ENCODE measurements at places on chromosomes 7 and 10.

GRCh38 chr10:24324651-24325050, 115.7 kb downstream of the KIAA1217 start:
- DNase-seq = no peak

DNA sequence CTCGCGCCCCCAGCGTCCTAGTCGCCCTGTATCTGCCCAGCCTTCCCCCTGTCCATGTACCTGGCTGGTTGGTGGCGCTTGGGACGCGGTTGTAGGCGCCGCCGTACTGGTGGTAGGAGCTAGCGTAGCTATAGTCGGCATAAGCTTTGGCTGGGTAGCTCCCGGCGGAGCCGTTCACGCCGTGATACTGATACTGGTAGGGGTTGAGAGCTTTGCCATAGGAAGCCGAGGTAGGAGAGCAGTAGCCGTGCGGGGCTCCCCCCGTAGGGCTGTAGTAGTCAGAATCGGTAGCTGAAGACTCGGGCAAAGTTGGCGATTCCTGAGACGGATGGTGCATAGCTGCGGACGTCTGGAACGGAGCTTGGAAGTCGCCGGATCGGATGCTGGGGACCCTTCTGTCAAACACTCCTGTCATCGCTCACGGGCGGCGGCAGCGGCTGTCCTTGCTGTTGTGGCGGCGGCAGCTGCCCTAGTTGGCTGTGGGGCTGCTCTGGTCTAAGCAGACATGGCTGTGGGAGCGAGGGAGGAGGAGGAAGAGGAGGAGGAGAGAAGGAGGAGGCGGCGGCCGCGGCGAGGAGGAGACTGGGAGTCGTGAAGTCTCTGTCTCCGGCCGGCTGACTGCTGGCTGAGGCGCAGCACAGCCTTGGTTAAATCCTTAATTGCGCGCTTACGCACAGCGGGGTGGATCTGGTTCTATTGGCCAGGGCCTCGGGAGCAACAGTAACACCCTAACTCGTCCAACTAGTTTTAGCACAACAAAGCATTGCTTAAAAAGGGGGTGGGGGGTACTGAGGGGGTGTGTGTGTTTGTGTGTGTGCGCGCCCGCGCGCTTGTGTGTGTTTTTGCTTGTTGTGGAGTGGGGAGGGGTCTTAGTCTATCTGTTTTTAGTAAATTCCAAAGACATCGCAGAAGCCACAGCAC, at the start of gene DLX5:
Gene DLX5, minus strand, starts transcription at position 623 of the 921 bp plus-strand sequence. Its CDS starts 208 bp downstream, at position 415.
- DNase-seq = no peak

DNA sequence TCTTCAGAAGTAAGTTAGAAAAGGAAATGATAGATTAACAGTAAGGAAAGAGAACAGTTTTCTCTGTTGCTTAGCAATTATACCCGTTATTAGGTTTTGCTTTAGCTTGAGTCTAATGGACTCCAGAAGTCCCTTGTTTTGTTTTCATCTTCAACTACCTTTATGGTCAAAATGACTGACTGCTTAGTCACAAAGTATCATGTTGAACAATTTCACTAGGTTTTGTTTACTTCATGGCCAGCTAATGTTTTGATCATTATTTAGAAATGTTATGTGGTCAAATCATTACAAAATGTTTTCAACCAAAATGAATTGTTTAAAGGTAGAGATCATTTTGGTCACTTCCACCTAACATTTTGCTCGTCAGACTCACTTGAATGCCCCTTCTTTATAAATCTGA, 1.9 kb downstream of the UBN2 start:
- DNase-seq = no peak

DNA sequence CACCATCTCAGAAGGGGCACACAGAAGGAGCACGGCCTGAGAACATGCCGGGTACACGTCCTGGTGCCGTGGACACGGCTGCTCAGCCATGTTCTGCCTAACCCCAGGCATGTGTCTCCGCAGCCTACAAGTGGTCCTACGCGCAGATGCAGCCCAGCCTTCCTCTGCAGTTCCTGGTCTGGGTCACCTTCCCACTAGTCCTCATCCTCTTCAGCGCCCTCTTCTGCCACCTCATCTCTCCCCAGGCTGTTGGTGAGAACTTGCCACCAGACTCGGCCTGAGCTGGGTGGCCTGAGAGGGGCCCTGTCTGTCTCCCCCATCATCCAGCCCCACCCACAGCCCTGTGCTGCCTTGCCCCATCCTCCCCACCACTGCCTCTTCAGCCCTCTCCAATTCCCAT, 5.3 kb downstream of the CLCN1 start:
- no peak for DNase-seq

- no peak for DNase-seq
Observed at GRCh38 chr10:3043512-3044368, 23.6 kb upstream of the PFKP start.

- peak; percentile 49 for DNase-seq
Observed at GRCh38 chr10:123136806-123137642, 1.3 kb downstream of the HMX3 start.

- no peak for DNase-seq
Observed at GRCh38 chr7:25391295-25391861, 163.1 kb upstream of the NPVF start.

GRCh38 chr10:47454780-47455058, 29.2 kb downstream of the ANXA8 start:
- no peak for DNase-seq

DNA sequence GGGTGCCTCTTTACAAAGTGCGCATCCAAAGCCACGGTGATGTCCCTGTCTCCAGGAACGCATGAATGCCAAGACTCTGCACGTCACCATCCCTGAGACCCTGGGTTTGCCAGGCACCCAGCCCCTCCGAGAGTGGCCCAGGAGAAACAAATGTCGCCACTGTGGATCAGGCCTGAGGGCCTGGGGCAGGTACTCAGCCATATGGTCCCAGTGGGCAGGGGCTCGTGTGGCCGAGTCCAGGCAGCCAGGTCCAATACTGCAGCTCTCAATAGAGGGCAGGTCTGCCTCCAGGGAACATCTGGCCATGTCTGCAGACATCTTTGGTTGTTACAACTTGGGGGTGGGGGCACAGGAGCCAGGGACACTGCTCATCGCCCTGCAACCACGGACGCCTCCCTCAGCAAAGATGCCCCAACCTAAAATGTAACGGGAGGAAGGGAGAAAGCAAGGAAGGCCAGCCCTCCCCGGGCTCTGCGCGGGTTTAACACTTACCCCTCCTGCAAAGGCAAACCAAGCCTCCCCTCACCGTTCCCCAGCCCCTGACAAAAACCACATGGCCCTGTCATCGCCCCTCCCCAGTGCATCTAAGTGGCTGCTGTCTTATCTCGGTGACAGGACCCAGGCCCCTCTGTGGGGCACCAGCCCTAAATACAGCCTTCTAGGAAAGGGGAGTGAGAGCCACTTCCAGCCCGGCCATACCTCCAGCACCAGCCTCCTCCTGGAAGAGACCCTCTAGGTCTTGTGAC, 10.3 kb upstream of the PAPOLB start:
- DNase-seq = no peak

DNA sequence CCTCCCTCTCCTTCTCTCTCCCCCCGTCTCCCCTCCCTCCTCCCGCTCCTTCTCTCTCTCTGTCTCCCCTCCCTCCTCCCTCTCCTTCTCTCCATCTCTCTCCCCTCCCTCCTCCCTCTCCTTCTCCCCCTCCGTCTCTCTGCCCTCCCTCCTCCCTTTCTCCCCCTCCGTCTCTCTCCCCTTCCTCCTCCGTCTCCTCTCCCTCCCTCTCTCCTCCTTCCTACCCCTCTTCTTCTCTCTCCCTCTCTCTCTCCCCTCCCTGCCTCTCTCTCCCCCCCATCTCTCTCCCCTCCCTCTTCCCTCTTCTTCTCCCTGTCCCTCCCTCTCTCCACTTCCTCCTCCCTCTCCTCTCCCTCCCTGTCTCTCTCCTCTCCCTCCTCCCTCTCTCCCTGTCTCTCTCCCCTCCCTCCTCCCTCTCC, 32.2 kb downstream of the AP5Z1 start:
- DNase-seq = no peak

DNA sequence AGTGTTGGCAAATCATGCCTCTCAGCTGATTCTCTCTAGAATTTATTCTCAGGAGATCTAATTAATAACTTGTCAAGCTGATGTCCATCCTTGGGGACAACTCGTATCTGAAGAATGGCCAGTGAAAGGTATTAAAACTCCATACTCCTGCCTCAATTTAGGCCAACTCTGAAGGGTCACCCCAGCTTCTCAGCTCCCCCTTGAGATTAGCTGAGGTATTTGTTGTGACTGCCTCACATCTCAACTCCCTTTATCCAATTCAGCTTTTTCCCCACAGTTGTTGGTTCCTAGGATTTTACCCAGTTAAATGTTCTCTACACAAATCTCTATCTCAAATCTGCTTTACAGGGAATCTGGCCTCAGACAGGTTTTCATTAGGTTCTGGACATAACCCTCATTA, 182.4 kb downstream of the MALRD1 start:
- DNase-seq = no peak

GRCh38 chr10:121774404-121774803, 153.4 kb downstream of the ATE1 start:
- no peak for DNase-seq

- DNase-seq = no peak
Observed at GRCh38 chr10:1142596-1142995, 86.4 kb downstream of the WDR37 start.

DNA sequence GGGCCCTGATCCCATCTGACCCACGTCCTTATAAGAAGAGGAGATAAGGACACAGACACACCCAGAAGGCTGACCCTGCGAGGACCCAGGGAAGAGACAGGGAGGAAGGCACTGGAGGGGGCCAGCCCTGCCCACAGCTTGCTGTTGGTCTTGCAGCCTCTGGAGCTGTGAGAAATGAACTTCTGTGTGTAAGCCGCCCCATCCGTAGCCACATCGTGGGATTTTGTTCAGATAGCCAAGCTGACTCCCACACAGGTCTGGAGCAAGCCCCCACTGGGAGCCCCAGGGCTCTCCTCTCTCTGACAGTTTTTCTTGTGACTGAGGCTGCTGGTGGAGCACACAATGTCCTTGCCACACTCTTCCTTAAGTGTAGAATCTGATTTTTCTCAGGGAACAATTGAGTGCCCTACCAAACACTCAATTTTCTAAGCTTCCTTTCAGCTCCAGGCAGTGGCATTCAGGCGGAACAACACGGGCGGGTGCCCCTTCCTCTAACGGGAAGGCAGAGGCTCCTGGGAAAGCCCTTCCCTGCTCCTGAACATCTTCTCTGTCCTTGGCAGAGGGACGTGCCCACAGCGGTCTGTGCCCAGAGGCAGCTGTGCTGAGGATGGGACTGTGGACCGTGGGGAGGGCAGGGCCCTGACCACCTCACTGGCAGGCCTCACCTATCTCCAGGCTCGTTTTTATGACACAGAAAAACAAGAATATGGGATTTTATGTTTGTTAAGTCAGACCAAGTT, 160.6 kb upstream of the SHH start:
- peak; percentile 23 for DNase-seq

DNA sequence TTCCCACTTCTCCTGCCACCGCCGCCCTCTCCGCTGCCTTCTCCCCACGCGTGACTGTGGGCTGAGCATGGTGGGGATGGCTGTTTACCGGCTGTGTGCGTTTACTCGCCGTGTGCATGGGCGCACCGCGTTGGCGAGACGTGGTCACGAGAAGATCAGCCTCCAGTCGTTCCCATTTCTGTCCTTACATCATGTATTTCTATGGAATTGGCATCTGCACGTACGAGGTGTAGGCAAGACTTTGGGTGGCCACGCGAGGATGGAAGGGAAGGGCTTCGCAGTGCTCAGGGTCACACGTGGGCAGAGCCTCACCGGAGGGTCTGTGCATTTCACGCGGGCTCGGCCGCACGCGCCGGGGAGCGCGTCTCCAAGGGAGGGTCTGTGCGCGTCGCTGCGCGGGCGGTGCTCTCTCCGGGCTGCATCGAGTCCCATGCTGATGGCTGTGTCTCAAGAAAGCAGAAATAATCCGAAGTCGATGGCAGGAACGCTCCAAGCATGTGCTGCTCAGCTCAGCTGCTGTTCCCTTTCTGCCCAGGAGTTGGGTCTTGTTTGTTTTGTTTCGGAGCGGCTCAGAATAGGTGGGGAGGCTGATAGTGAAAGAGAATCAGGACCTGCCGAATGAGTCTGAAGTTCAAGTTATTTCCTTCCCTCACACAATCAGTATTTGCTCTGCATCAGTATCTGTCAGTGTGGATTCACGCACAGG, 973 bp downstream of the CAMK1D start:
- no peak for DNase-seq

Measured in activated naive CD4-positive, alpha-beta T cell treated with anti-CD3 and anti-CD28 coated beads, Interleukin-2, amount 50 U/mL, for 72 hours (primary cell).